ENCODE measurements at places on chromosomes 7 and 10. TPM values are rescaled to one million over a fixed set of nuclear protein-coding genes. Genes with fewer than 3 reads are reported as not detected.

NODAL gene
- total RNA-seq = 0.04 TPM

GRCh38 chr7:2978408-2978807, 65.3 kb downstream of the CARD11 start:
- DNase-seq = peak; percentile 22

- DNase-seq = peak; percentile 40
Observed at GRCh38 chr10:110073896-110074295, 66.1 kb downstream of the ADD3 start.

DNA sequence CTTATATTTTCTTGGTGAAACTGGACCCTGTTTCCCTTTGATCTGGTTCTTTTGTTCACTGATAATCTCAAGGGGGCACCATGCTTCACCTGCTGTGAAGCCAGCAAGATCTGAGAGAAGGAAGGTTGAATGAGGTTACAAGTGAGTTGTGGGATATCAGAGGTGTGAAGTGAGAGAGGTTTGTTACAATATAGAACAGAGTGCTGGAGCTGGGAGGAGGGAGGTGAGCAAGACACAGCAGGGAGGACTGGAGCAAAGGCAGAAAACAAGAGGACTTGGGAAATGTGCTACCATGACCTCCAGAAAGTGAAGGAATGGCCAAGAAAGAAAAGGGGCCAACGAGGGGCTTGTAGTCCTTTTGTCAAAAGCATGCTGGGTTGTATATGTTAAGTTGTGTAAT, 156.6 kb downstream of the LRMDA start:
- no peak for DNase-seq

- DNase-seq = no peak
Observed at GRCh38 chr7:45650404-45651394, 76.5 kb downstream of the ADCY1 start.

- peak; percentile 79 for DNase-seq
Observed at GRCh38 chr7:55140221-55140940, 121.6 kb downstream of the EGFR start.

ANKRD30A gene
- total RNA-seq = not detected

DNA sequence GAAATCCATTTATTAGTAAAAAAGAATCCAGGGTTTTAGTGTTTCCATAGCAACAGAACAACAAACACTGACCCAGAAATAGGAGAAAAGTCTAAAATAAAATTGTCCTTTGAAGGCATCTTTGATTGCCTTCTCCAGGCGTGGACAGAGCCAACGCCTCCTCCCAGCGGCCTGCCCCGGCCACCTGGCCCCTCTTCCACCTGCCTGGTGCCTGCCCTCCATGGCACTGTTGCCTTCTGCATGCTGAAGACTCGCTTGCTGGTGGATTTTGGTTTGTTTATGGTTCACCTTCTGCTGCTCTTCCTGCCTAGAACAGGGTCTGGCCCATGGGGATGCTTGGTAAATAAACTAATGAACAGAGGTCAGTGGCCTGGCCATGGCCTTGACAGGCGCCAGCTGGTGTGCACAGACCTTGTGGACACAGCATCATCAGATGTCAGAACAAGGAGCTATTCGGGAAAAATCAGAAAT, 107.4 kb downstream of the DYNC2I1 start:
- peak; percentile 63 for DNase-seq

DNA sequence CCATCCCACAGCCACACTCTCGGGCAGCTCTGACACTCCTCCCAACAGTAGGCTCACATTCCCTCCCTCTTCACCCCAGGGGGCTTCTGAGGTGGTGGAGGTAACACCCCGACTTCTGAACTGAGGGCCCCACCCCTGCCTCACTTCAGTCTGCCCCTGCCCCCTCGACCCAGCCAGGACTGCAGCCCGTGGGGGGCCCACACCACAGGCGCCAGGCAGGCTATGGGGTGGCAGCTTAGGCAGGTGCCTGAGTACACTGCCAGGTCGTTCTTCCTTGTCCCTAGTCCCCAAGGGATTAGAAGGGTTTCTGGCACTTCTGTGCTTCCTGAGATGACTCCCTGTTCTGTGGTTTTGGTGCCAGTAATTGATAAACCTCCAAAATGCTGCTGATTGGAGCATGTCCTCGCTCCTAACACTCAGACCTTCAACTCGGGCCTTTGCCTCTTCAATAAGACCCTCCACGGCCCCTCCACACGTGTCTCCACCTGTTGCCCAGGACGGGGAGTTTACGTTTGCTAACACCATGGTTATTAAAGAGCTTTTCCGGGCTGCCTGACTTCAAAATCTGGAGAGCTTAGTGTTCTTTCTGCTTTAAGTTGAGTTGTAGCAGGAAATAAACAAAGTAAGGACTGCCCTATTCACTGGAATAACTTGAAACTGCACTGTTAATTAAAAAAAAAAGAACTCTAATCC, 23.8 kb upstream of the LARP4B start:
- no peak for DNase-seq
